ENCODE measurements at places on chromosomes 6 and 20.

DNA sequence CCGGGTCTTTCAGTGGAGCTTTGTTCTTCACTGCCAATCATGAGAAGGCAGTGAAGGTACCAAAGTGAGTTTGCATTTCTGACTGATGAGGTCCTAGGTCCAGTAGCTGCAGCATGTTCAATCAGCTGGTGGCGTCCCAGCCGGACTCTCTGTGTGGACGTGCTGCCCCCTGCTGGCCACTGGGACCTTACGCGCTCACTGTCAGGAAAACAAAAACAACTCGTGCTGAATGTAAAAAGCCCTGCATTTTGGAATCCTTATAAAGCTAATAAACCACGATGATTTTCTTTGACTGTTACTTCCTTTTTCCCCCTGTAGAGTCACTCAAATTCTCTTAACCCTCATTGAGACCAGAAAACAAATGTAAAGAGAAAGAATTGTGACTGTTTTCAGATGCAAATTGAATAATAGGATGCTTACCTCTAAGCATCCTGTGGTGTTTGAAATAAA, 4.9 kb upstream of the CD24 start:
- DNase-seq = peak; percentile 66

DNA sequence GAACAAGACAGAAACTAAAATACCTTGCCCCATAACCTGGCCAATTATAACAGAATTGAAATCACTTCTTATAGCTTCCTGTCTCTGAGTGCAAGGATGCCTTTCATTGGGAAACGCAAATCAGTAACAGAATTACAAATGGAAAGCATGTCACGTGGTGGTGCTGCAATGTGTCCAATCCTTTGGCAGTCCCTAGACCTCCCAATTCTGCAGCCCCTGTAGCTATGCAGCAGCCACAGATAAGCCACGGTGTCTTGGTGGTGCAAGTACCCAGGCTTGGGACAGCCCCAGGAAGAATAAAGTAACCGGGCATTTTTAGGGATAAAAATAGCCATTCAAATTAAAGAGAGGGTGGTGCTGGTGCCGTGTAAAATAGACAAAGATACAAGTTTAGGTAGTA, 134.6 kb upstream of the CCN2 start:
- no peak for DNase-seq

- DNase-seq = no peak
These were observed 318.0 kb downstream of the DOK5 start for GRCh38 chr20:54793291-54793992.

GRCh38 chr6:143232849-143233248, 172.2 kb downstream of the AIG1 start:
- no peak for DNase-seq

DNA sequence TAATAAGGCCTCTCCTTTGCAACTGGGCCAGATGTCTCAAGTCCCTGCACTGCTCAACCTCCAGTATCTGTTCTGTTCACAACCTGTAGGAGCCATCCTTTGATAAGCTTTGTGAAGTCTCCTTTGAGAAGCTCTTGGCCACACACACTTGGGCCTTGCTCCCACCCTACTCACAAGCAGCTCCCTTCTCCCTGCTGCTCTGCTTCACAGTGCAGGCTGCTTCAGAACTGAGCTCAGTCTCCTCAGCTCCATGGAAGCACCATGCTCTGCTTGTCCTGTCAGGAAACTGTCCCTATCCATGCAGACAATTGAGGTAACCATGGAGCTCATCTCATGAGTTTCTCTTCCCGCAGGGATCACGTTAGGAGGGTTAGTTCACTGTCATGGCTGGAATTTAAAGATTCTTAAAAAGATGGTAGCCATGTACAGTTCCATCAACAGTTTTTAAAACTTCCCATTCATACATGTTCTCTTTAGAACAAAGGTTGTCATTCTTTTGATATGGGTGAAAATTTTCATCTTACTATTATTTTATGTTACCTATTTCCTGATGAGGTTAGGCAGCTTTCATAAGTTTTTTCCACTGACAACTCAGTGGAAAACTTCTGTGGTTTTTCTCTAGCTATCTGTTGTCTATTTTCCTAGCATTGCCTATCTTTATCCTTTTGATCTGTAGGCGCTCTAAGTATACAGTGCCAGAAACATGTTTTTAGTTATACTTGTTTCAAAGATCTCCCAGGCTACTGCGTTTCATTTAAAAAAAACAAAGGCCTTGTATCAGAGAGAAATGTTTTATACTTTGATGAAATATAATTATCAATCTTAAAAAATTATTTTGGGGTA, 62.6 kb downstream of the AK9 start:
- DNase-seq = no peak

GRCh38 chr6:28907394-28907793, 16.4 kb downstream of the TRIM27 start:
- no peak for DNase-seq

DNA sequence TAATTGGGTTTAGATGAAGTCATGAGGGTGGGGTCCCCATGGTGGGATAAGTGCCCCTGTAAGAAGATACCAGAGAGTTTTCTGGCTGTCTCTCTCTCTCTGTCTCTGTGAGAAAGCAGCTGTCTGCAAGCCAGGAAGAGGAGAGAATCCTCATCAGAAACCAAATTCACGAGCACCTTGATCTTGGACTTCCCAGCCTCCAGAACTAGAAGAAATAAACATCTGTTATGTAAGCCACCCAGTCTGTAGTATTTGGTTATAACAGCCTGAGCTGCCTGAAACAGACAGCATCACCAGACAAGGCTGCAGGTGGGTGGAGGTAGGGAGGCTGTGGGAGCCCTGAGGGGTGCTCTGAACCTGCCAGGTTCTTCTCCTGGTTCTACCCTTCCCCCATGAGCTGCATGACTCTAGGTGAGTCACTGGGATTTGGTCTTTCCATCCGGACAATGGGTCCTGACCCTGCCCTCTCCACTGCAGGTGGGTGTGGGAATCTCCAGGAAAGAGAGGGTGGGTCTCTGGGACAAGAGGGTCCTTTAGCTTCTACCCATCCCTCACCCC, 34.3 kb upstream of the VEGFA start:
- no peak for DNase-seq

- no peak for DNase-seq
These were observed 108.9 kb downstream of the COL12A1 start for GRCh38 chr6:75096966-75097365.

DNA sequence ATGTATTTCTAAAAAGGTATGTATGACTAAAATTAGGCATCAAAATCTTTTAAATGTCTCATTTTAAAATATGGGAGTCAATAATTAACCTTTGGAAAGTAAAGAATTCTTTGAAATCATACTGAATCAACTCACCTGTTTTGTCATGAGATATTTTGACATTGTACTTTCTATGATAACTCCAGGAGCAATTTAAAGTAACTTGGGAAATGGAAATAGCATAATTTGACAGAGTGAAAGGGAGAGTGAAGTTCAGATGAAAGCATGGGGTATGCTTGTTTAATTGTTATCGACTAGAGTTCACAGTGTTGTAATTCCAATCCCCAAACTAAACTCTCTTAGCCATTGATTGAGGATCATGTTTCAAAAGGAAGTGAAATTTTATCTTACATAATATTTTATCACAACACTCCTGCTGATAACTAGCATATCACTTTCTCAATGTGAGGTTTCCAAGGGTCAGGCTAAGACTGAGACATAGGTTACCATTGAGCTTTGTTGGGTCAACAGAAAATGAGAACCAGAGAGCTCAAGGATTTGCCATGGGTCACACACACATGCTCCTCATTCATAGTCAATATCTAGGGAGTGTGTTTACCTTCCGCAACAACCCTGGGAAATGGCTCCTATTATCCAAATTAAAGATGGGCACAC, 2.3 kb downstream of the GSTA1 start:
- no peak for DNase-seq

- DNase-seq = no peak
These were observed 168.0 kb upstream of the LRFN2 start for GRCh38 chr6:40755046-40755681.

DNA sequence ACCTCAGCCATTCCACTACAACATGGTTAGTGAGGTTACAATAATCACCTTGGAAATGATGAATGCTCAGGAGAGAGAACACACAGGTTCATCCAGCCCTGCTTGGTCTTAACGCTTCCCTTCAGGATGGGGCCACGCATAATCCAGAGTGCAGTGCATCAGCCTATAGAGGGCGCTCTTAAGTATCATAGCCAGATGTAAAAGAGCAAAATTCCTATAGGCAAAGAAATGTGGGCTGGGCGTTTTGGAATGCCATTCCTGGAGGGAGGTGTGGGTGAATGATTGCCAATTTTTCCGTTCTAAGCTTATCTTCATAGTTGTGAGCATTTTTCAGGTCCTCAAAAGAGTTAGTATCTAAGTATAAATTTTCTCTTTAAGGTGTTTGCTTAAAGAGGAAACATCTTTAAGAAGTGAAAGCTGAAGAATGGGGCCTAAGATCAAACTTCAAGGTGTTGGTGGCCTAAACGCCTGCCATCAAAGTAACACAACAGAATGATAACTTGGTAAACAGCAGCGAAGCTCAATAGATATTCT, 1.8 kb downstream of the RIPOR2 start:
- DNase-seq = peak; percentile 67

- DNase-seq = no peak
These were observed 22.6 kb downstream of the MYH7B start for GRCh38 chr20:34978092-34978744.

DNA sequence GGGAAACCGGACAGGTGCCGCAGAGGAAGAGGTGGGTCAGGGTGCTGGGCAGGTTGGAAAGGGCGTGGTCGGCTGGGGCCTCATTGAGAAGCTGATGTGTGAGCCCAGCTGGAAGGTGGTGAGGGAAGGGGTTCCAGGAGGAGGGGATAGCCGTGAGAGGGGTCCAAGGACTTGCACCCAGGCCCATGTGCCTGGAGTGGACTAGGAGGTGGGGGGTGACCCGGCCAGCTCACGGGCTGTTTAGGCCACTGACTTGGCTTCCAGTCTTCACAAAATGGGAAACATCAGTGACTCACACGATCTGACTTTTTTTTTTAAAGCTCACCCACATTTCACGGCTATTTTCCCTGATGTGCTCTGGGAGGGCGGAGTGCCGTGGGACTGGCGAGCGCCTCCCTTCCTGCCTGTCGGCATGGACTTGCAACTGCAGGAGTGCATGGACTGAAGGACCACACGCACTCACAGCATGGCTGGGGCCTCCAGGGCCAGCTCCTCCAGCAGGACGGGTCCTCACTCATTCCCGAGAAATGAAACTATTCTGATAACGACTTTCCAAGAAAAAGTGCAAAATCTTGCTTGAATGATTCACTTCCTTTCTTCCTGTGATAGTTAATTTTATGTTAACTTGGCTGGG, 13.5 kb upstream of the PDE10A start:
- no peak for DNase-seq

DNA sequence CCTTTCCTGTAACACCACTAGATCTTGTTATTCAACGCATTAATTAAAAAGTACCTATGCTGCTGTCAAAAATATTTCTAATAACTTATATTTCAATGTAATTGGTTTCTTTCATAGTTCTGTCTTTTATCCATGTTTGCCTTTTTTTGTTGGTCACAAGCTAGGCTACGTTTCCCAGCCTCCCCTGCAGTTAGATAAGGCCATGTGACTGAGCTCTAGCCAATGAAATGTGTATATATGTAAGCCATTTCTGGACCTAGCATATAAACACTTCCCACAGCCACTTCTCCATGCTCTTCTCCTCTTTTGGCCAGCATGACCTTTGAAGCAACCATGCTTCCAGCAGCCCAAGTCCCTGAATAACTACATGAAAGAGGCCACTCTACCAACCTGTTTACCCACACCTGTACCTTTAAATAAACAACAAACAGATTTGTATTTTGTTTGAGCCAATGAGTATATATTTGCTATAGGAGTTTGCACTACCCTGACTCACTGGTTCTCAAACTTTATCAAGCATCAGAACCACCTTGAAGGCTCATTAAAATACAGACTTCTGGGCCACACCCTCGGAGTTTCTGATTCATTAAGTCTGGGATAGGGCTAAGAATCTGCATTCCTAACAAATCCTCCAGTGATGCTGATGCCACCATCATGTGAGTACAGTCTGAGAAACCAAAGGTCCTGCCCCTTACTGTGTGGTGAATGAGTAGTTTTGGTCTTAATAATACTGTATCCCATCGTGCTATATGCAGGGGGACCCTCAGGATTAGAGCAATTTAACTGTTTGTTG, 45.6 kb upstream of the BEND6 start:
- no peak for DNase-seq

GRCh38 chr6:123575188-123575587, 61.6 kb downstream of the TRDN start:
- DNase-seq = no peak

DNA sequence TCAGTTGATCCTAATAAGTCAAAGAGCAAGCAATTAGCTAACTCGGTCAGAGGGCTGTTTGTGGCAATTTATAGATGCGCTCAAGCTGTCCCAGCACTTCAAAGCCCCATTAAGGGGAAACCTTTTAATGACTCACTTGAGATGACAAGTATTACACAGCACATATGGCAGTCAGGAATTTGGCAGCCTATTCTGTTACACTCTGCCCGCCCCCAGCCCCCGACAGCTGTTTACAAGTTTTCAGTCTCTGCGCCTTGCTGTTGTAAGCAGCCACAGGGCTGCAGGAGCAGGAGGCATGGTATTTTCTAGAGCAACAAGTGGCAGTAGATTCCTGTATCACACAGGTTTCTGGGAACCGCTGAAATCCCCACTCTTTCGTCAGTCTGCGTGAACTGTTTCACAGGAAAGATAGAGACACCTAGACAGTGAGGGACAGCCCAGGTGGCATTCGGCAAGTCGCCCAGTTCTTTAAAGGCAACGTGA, 263.0 kb downstream of the FOXC1 start:
- DNase-seq = no peak

DNA sequence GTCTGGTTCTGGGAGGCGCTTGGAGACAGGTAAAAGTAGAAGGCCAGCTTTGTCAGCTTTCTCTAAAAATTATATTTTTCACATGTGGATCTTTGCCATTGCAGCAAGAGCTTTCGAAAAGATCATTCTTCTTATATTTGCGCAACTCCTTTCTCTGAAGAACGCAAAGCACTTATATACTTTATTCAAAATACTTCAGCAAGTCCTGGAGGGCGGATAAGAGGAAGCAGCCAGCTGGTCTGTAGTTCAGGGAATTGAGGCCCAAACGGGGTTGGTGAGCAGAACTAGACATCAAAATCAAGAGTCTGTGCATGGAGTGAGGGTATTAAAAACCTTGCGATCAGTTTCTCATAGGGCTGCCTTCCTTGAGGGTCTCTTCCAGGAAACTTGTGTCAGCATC, 182.3 kb downstream of the DTNBP1 start:
- DNase-seq = no peak

GRCh38 chr6:112920994-112921393, 573.9 kb downstream of the RFPL4B start:
- DNase-seq = no peak

GRCh38 chr6:170024940-170025339, 265.9 kb downstream of the DLL1 start:
- no peak for DNase-seq

- DNase-seq = no peak
These were observed 15.4 kb downstream of the LINC00237 start for GRCh38 chr20:21090721-21091120.
